ENCODE measurements at places on chromosomes 7 and 10.

DNA sequence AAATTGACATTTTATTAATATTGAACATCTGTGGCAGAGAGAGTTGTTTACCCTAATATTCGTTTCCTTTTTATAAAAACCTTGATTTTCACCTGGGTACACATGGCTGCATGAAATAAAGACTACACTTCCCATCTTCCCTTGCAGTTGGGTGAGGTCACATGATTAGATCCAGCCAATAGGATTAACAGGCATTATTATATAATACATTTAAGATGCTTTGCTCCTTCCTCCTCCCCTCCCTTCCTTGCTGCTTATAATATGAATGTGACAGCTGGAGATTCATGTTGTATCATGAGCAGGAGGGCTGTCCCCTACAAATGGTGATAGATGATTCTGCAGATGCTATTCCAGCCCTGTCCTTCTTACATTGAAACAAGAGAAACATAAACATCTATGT, 146.6 kb downstream of the SH2D4B start:
- DNase-seq = no peak

DNA sequence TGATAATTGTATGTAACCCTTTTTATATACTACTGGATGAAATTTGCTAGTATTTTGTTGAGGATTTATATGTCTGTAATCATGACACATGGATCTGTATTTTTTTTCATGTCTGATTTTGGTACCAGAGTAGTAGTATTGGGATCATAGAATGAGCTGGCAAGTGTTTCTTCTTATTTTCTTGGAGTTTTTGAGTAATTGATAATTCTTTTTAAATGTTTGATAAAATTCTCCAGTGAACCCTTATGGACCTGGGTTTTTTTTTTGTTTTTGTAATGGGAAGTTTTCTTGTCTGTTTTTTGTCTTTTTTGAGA, 28.4 kb downstream of the ZNF33A start:
- DNase-seq = no peak

DNA sequence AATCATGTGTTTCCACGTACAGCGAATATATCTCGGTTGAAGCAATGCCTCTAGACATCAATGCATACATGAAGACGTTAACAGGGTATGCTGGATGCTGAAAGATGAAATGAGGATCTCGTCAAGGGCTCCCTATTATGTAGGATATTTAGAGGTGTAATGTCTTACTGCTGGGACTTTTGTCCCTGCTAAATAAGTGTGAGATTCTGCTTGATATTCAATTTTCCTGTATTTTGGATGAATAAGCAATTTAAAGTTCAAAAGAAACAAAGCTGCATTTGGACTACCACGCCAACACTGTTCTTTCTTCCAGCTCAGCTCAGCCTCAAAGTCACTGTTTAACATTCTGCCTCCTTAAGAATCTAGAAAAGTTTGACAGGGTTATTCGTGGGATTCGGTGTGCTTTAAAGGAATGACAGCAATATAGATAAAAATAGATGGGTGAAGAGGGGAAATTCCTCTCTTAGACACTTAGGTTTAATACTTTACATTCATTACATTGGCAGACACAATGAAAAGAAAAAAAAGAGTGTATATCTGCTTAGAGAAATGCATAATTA, 110.1 kb upstream of the RHEB start:
- DNase-seq = no peak

DNA sequence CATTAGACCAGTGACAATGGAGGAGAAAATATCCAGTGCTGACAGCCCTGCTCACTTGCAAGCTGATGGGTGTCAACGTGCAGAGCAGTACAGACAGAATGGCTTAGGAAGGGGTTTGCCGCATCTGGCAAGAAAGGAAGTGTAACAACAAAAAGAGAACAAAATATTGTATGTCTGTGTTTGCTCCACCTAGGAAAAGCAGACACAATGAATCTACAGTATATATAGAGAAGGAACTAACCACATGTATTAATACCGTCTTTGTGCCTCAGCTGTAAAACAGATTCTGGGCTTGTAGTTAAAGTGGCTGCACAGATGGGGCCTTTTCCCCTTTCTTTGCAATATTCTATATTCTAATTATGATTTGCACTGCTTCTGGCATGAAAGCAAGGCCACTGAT, 281.1 kb upstream of the MEOX2 start:
- DNase-seq = no peak

- peak; percentile 70 for DNase-seq
These were observed 8.2 kb downstream of the TFR2 start for GRCh38 chr7:100632951-100633717.

- no peak for DNase-seq
These were observed 38.6 kb downstream of the RSBN1L start for GRCh38 chr7:77734659-77735421.

All from foreskin fibroblast (primary cell).